ENCODE measurements at places on chromosomes 2 and 18. TPM values are rescaled to one million over a fixed set of nuclear protein-coding genes. Genes with fewer than 3 reads are reported as not detected.

DNA sequence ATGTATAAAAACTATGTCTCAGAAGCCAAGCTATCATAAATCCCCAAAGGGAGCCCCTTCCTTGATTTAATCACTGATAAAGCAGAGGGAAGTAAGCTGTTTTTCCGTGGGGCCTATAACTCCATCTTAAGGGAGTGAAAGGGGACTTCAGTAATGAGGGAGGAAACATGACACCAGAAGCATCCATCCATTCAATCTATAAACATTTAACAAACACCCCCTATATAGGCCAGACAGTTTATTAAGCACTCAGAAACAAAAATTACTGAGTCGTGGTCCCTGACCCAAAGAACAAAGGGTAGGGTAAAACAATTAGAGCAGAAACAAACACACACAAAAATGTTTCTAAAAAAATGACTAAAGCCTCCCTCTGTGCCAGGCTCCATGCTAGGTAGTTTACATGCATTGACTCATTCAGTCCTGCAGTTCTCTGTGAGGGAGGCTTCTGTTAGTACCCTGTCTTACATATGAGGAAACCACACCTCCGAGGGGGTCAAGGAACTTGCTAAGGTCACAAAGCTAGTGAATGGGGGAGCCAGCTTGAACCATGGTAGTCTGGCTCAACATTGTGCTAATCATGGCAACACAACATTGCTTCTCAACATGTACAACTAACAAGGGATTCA is 472.1 kb downstream of the CDH2 start:
- no peak overlapping the region for H3K27ac ChIP-seq
- H3K36me3 ChIP-seq: no peaks in the 10 kb centered on the region
- DNase-seq: no peak
- H3K4me3 ChIP-seq: no peak overlapping the region

- no peak overlapping the region for H3K27ac ChIP-seq
- peaks cover 2% of the 10 kb centered on the region for H3K36me3 ChIP-seq
- DNase-seq: no peak
- H3K4me1 ChIP-seq: no peaks in the 10 kb centered on the region
Measured at GRCh38 chr2:206869824-206870495, 69.4 kb upstream of the CPO start.

GRCh38 chr2:134021830-134022524 is 231.9 kb upstream of the MGAT5 start:
- no peaks in the 10 kb centered on the region for H3K36me3 ChIP-seq
- no peaks in the 10 kb centered on the region for H3K4me1 ChIP-seq
- no peak overlapping the region for H3K27ac ChIP-seq
- no peak for DNase-seq
- H3K27me3 ChIP-seq: peaks cover 2% of the 10 kb centered on the region

- H3K27me3 ChIP-seq: no peaks in the 10 kb centered on the region
- H3K36me3 ChIP-seq: peaks cover 6% of the 10 kb centered on the region
- no peak for DNase-seq
- no peak overlapping the region for H3K4me3 ChIP-seq
- no peaks in the 10 kb centered on the region for H3K4me1 ChIP-seq
Measured at GRCh38 chr2:238435752-238436096, 9.0 kb downstream of the ASB1 start.

DNA sequence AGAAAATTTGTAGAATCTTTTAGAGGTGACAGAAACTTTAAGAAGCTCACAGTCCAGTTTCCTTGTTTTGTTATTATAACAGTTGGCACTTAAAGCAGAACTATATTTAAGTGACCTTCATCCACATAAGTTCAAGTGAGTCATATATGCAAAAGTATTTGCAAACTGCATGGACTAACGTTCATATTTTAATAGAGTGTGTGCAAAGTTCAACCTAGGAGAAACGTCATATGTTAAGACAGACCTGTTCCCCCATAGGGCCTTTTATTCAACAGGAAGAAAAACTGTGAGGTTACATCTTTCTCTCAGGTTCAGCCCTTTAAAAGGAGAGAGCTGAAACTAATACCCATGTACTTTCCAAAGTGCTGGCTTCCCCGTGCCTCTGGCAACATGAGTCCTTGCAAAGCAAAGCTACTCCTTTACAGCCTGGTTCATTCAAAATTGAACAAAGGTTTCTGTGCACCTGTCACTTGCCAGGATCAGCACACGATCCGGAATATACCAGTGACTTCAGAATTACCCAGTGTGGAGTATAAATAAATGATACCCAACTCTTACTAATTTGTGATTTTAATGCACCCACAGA is 280.0 kb upstream of the RAB12 start:
- H3K4me3 ChIP-seq: no peak overlapping the region
- no peaks in the 10 kb centered on the region for H3K27me3 ChIP-seq
- H3K27ac ChIP-seq: no peak overlapping the region
- H3K4me1 ChIP-seq: no peaks in the 10 kb centered on the region
- DNase-seq: no peak
- no peaks in the 10 kb centered on the region for H3K36me3 ChIP-seq

CPS1 gene
- polyA plus RNA-seq: 9.0 TPM

AQP4 gene
- not detected for polyA plus RNA-seq
